Activated naive CD4-positive, alpha-beta T cell treated with Interleukin-2 at 50 U/mL for 16 hours (primary cell): ENCODE measurements at places on chromosomes 11 and 22.

- peak; percentile 67 for DNase-seq
Measured at GRCh38 chr11:11842421-11843008, 743 bp downstream of the USP47 start.

DNA sequence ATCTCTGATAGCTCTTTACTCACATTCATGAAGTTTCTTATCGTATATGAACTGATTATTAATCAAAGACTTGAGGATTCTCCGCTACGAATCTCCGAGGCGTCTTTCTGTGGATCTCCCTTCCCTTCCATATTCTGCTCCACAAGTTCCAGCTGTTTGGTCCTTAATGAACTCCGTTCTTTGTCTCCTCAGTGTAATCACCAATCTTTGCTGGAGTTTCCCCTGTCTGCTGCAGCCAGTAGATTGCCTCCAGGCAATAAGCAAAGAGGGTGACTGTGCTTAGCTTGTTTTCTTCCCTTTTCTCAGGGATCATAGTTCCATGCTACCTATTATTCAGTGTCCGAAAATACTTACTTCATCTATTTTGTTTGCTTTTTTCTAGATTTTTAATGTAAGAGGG is 169.6 kb upstream of the FOLH1 start:
- no peak for DNase-seq

DNA sequence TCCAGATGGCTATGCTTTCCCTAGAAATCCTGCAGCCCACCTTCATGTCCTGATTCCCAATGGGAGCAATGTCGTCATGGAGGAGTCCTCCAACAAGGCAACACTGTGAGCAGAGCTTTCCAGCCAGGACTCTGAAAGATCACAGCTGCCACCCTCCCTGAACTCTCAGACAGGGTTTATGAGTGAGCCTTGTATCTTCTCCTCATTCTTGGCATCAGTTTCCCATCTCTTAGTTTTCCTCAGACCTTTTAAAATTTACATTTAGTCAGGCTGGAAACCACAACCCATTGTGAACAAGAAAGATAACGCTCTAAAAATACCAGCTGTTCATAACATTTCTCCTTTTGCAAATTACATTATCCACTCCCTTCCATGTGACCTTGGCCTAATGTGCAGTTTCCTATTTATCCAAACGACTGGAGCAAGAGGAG is 15.6 kb upstream of the LYVE1 start:
- no peak for DNase-seq

DNA sequence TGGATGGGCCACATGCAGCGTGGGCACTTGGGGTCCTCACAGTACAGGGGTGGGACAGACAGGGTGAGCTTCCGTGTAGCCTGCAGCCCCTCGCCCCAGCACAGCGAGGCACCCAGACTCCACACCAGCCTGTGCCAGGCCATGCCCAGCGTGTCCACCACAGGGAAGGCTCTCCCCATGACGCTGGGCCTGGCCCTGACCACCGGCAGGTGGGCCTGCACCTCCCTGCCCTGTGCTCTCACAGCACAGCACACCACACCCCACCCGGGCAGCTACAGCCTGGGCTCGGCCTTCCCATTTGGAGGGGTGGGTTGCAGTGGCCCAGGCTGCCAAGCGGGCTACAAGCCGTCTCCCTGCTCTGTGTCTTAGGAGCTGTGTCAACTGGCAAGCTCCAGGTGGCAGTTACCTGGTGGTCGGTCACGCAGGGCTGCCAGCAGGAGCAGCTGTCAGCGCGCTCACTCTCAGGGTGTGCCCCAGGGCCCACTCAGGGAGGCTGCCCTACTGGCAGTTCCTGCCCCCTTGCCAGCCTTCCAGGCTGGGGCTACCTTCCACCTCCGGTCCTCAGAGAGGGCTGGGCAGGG is 4.6 kb downstream of the MOB2 start:
- no peak for DNase-seq

DNA sequence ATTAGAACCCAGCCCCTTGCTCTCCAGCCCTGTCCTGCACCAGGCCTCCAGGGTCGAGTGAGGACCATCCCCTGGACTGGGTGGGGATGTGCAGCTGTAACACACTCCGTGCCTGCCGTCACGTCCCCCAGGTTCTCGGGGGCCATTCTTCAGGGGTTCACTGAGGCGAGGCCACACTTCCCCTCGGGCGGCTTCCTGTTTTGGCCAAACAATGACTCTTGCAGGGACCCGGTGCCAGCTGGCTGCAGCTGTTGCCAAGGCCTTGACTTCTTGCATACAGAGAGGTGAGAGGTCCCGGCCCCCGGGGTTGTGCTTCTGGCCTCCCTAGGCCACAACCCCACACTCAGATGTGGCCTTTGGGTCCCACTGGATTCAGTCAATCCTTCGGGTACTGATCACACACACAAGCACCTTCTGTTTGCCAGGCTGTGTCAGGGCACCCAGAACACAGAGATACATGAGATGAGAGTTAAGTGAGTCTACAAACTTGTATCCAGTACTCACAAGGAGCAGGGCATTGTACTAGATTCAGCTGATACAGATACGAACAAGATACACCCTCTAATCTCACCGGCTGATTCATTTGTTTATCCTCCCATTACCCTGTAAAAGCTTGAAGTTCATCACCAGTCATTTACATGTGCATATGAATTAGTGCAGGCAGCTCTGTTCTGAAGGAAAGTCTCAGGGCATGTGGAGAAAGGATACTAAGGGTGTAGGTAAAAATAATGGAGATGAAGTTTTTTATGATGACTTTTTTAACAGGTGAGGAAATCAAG is 32.9 kb downstream of the LRRC32 start:
- no peak for DNase-seq

DNA sequence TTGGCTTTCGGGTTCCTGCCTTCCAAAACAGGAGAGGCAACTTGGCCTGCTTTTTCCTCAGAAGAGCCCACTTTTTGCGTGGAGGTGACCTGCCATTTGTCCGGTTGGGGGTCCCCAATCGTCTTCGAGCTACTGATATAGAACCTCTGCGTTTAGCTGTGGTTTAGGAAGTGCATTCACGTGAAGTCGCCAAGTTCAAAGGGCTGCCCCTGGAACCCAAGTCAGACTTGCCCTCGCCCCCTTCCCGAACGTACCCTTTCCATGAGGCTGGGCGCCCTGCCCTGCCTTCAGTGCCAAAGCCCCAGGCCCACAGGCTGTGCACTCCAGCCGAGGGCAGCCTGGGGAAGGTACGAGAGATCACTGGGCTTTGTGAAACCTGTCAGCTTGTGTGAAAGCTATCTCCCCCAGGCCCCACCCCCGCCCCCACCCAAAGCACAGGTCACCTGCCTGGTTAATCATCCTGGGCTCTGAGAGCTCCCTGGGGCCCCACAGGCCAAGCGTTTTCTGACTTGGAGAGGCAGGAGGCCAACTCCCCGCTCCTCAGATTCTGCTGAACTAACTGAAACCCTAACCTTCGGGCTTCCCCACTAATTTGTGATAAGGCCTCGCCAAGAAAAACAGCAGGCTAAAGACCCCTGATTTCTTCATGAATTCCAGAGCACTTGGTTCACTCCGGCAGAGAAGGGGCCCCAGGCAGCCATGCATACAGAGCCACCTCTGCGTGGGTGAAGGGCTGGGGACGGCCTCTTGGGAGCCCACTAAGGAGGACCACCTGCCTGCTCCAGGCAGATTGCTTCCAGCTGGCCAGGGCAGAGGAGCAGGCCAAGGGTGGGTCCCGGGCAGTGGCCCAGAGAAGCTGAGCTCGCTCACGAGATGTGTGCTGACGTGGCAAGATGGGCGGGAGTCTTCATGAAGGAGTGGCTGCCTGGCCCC is 25.8 kb upstream of the KCNQ1OT1 start:
- DNase-seq, result no peak

DNA sequence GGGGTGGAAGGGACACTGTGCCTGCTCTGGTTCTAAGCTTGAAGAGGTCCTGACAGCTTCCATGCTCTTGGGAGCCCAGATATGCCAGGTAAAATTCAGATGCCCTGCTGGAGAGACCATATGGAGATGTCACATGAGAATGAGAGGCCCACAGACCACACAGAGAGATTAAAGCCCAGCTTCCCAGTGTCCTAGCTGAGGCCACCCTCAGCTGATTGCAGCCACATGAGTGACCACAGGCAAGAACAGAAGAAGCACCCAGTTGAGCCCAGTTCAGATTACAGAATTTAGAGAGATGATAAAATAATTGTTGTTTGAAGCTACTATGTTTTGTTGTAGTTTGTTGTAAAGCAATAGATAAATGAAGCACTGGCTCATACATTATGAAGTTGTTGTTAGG is 14.4 kb upstream of the PVALB start:
- no peak for DNase-seq

- no peak for DNase-seq
Measured at GRCh38 chr11:102007567-102008437, 39.4 kb upstream of the CFAP300 start.

GRCh38 chr11:8086001-8086479 is 5.0 kb downstream of the TUB start:
- DNase-seq, result no peak

GRCh38 chr11:47413908-47414684 is 5.7 kb downstream of the SLC39A13 start:
- no peak for DNase-seq

GRCh38 chr11:28476864-28477263 is 368.7 kb downstream of the METTL15 start:
- DNase-seq, result no peak

DNA sequence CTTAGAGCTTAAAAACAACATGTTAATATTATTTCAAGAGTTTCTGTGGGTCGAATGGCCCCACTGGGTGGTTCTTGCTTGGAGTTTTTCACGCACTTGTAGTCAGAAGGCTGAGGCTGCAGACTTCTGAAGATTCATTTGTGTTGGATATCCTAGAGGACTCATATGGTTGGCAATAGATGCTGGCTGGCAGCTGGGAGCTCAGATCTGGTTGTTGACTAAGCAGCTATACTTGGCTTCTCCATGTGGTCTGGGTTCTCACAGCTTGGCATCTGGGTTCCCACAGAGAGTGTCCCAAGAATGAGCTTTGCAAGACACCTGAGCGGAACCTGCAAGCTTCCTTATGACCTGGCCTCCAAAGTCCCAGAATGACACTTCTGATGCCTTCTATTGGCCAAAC is 163.9 kb upstream of the ZC3H12C start:
- DNase-seq, result no peak

DNA sequence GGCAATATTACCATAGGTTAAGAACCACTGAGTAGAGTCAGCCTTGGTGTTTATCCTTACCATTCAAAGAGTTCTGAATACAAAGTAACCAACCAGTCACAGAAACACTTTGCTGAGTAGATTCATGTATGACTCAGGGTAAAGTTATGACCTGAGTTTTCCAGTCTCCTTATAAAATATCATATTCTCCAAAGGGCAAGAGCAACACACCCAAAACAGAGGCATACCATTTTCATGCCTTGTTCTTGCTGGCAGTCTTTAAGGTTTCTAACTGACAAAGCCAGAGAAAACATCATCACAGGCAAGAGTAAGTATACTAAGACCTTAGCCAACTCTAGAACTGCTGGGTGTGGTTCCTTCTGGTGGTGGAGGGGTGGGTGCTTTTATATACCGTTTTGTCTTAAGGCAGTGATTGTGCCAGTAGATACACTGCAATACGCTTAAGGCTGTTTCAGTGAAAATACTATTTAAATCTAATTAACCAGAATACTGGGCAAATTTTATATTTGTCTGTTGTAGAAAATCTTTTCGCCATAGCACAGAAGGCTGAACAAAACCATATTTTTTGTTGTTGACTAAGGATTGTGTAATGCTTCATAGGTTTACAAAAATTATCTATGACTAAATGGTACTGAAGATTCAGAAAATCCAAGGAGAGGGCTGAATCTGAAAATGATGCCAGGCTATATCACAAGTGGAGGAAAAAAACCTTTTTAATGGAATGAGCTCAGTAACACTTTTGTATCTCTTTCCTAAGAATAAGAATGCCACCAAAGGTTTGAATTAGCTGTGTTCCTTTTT is 3.0 kb downstream of the ATL3 start:
- no peak for DNase-seq

DNA sequence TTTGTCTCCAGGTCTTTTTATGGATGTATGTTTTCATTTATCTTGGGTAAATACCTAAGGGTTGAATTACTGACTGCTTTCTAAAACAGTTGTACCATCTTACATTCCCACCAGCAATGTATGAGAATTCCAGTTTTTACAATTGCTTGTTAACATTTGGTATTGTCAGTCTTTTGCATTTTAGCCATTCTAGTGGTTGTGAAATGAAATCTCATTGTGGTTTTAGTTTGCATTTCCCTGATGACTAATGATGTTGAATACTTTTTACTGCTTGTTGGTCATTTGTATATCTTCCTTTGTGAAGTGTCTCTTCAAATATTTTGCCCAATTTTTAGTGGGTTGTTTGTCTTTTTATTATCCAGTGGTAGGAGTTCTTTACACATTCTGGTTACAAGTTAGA is 92.8 kb downstream of the ARFGAP2 start:
- no peak for DNase-seq

GRCh38 chr11:32881286-32881685 is 11.3 kb upstream of the QSER1 start:
- no peak for DNase-seq

- no peak for DNase-seq
Measured at GRCh38 chr11:124798991-124799347, 1.2 kb downstream of the MSANTD2 start.

DNA sequence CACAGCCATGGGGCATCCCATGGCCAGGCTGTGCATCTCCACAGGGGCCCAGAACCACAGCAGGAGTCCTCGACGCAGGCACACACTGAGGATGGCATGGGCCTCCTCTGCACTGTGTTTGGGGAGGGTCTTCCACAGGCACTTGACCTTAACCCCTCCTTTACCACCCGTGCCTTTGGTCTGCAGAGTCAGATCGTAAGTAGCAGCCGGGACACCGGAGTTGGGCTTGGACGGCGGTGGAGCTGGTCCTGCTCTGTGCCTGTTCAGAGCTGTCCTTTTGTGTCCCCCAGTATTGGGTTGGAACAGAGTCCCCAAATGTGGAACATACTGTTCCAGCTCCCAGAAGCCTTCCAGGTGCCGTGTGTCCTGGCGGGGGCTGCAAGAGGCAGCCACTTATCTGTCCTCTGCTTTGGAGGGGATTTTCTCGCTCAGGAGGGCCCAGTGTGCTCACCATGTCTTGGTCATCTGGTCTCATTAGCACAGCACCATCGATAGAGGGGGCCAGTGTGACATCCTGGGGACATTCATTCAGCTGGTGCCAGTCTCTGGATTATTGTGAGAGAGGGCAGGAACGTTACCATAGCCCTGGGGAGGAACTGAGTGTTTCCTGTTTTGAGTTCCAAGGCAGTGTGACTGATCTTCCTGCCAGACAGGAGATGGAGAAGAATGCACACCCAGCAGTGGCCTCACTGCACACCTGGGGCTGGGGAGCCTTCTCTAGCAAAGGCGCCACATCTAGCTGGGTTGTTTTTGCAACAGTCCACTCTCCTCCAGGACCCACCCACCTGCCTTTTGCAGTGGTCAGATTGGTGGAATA is 12.4 kb downstream of the CRELD2 start:
- DNase-seq, result peak; percentile 54

- no peak for DNase-seq
Measured at GRCh38 chr11:23769214-23769613, 727.6 kb upstream of the LUZP2 start.

GRCh38 chr22:26428515-26429457 is at the start of gene ASPHD2:
Gene ASPHD2, plus strand, starts transcription at chr22:26429260. Its CDS starts 4,356 bp downstream, at chr22:26433616.
- DNase-seq, result peak; percentile 85

DNA sequence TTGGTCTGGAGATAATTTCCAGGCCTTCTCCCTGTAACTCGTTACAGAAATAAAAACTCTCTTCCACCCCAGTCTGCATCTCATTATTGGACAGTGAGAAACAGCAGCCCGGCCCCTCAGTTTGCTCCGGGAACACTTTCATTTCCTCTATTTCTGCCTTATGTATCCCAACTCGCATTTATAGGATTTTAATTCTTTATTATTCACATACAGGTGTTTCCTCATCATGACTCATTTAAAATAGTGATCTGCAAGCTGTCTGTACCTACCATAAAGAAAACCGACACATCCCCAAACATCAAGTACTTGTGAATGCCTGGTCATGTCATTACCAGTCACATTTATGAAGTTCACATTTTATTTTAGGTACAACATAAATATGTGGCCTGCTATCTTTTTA is 42.8 kb downstream of the PIWIL3 start:
- no peak for DNase-seq
